ENCODE measurements at places on chromosomes 7 and 10.

DNA sequence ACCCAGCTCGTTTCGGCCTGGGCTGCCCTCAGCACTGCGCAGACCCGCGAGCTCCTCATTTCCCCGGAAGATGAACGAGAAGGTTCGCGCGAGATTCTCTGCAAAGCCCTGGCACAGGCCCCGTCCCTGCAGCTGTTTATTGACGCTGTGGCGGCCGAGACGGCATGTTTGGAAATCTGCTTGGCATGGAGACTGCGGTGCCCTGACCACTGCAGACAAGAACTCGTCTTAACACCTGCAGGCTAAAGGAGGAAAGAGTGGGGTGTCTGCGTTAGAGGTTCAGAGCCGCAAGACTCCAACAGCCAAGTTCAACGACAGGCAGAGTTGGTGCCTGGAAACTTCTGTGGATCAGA, 125.6 kb downstream of the DNAJB6 start:
- no peak for DNase-seq

DNA sequence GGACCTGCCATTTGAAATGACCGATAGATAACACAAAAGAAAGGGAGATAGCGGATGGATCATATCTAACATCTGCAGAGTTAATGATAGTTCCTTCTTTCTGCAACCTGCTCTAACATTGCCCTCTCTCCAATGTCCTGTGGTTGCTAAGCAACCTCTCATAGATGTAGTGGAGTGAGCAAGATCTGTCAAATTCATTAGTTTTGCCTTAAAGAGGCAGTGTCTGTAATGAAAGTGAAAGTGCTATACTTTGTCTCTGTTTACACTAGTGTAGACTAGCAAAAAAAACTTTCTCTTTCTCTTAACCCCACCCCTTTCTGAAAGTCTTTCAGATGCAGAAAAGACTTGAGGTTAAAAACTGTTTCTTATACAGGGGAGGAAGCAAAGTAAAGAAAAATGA, 1196.9 kb downstream of the SORCS3 start:
- no peak for DNase-seq

DNA sequence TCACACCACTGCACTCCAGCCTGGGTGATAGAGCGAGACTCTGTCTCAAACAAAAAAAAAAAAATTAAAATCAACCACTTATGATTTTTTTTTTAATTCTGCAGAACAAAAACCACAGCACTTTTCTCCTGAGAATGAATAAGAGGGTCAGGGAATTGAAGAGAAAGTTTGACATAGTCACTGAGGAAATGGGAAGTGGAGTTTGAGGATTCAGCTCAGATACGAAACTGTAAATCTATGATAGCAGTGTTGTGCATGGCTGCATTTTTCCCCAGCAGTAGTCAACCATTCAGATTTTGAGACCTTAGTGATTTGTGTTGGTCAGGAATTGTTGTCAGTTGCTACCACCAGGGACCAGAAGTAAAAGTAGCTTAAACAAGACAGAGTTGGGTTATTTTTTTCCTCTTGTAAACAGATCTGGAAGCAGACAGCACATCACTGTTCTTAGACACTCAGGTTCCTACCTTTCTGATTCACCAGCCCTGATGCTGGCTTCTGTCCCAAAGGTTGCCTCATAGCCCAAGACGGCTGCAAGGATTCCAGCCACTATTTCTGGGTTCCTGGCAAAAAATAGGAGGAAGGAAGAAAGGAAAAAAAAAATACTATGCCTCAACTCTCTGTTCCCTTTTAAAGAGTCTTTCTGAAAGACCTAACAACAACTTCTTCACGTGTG, 20.1 kb downstream of the PILRA start:
- DNase-seq: no peak

GRCh38 chr7:99876933-99877332, at the start of gene OR2AE1:
TSS of gene OR2AE1 (minus strand) at chr7:99877033. CDS start at chr7:99877033, 0 bp downstream.
- no peak for DNase-seq

- no peak for DNase-seq
These were observed 43.8 kb downstream of the PRLHR start for GRCh38 chr10:118551535-118552100.

DNA sequence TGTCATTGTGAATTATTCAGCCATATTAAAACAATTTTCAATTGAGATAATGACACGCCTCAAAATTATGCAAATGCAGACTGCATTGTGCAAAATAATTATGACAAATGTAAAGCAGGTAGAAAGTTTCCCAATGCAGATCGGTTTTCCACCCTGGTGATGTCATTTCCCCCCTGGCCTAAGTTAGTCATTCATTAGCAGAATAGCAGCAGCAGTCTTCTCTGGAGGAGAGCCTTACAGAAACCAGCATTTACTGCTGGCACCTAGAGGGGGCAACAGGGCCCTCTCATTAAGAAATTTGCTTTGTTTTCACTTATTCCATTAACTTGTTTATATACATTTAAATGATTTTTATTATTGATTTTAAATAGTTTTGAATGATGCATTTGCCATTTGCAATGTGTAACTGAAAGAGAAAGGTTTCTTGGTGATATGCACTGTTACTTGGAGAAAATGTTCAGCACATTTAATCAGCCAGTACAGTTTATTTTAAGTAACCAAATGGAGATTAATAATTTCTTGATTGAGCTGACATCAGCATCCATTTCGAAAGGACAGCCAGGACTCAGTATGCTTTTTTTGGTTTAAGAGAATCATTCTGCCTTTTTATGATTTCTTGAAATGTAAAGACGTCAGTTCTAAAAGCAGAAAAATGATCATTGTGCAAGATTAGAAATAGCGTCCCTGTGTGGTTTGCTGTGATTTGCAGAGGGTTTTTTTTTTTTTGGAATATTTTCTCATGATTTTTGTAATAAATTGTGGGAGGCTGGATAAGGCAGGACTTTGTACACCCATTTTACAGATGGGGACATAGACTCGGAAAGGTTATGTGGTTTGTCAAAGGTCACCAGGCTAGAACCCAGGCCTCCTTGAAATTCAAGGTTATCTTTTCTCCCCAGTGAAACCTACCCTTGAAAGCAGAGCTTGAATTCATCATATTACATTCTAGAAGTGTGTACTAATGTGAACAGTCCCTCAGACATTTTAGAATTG, 3.5 kb downstream of the ARID5B start:
- peak; percentile 77 for DNase-seq

DNA sequence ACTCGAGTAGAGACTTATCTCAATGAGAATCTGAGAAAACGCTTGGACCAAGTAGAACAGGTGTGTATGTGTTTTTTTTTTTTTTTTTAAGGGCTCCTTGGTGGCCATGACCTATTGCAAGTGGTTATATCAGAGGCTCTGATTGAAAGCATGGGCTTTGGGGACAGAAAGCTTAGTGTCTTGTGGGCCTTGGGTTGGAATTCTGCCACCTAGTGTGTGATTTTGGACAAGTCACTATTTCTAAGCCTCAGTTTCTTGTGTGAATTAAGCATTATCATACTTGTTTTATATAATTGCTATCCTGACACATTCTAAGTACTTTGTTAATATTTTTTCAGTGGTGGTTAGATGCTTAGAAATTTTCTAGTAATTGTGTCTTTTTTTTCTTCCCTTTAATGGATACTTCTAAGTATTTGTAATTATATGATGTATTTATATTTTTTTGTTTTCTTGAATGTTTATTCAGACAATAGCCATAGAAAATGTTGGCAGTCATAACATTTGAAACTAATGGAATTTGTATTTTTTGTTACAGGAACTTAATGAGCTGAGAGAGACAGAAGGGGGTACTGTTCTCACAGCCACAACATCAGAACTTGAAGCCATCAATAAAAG, 33.1 kb downstream of the SMC3 start:
- peak; percentile 45 for DNase-seq

- peak; percentile 60 for DNase-seq
These were observed 11.2 kb downstream of the IL2RA start for GRCh38 chr10:6050801-6051445.

DNA sequence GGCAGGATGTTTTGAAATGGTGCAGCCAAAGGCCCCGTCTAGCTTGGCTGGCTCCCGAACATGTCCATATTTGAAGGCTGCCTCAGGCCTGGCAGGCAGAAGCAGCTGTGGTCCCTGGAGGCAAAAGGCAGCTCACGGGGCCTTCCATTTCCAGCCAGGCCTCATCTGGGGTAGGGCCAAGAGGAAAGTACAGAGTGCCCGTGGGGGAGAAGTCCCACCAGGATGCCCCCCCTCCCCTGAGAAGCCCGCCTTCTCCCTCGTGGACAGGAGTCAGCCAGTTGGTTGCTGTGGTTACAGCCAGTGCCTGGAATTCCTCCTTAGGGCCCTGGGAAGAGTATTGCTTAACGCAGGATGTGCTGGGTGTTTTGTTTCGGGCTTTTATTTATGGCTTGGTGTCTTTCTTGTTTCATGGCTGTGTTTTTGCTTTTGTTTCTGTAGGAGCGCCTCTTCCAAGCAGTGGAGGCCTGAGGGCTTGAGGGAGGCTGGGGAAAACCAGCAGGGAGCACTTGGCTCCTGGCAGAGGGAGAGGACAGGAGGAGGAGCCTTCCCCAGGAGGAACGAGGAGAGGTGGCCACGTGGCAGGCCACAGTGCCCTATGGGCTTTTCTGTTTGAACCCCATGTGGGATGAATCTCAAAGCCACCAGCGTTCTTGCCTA, 45.4 kb downstream of the CHST3 start:
- DNase-seq: peak; percentile 96

DNA sequence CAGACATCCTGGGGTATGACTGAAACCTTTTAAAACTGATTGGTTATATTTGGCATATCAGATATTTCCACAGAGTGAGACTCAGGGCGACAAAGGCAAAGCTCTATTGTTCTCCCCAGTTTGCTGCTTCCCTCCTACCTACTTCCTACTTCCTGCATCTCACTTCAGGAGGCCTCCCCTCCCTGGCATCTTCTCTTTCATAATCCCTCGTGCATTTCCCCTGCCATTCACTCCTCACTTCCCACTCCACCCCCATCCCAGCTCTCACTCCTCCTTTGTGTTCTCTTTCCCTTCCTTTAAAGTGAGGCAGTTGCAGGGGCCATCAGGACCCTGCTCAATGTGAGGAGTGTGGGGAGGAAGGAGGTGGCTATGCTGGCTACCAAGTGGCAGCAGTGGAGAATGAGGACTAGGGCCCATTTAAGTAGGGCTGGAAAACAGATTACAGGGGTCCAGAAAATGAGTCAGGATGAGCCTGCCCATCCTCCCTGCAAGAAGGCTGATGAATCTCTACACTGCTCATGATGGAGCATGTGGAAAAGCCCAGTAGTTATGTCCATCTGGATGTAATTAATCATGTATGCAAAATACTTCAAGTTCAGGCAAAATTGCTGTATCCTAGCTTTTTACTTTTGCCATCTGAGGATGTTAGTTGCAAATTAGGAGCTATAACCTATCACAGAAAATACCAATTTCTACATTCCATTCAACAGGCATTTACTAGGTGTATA, 311.8 kb upstream of the IMMP2L start:
- no peak for DNase-seq

DNA sequence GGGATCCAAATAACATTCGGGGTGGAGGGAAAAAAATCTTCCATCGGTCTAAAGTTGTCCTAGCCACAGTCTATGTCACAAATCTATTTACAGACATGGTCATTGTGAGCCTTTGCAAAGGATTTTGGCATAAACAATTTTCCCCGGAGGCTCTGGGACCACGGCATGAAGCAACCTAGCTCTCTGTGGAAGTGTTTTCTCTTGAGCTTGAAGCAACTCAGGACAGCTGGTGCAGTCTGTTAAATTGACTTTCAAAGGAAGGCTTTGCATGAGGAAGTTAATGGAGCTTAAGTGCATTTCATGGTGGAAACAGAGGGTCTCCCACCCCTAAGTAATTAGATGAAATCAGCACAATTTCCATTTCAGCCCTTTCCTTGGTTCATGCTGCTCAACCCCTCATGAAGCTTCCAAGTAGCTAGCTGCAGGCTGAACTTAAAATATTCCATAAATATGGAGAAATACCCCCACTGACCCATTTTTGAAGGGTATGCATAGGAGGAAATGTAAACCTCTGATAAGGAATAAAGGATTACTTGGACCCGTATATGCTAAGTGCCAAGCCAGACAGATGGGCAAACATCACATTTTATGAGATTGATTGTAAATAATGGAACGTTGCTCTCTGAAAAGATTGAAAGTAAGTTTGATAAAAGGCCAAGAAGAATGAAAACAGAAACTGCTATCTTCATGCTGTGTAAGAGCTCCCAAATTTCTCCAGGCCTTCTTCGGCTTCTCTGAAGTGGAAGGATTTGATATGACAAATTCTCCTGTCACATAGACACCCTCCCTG, 39.9 kb downstream of the CCDC3 start:
- no peak for DNase-seq

GRCh38 chr10:5566614-5567013, 41.9 kb downstream of the CALML3 start:
- DNase-seq: no peak

DNA sequence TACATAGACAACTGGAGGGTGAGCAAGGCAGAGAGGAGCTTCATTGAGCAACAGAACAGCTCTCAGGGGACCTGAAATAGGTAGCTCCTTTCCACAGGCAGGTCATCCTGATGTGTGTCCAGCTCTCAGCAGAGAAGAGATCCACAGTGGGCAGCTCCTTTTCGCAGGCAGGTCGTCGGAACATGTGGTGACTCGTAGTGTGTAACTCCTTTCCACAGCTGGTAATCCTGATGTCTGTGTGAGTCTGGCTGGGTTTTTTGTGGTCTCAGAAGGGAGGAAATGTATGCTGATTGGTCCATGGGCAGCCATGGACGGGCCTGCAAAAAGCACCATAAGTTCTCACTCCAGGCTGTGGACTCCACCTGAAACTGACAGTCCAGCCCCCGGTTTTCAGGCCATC, 24.4 kb upstream of the TES start:
- no peak for DNase-seq

- no peak for DNase-seq
These were observed 10.9 kb upstream of the PTN start for GRCh38 chr7:137354396-137354795.

DNA sequence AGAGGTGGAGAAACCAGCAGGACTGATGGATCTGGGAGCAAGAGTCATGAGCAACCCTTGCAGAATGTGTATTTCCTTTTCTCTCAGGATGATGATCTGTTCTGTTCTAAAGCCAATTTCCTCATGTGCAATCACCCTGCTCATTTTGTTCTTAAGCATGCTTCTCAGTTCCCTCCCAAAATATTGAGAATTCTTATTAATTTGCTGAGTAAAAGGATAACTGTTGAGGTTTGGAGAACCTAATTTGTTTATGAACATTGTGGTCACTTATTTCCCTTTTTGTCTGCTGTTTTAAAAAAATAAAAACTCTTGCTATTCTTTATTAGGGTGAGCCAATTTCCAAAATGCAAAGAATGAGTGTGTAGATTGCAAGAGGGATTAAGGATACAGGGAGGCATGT, 106.8 kb downstream of the APBB1IP start:
- peak; percentile 27 for DNase-seq

DNA sequence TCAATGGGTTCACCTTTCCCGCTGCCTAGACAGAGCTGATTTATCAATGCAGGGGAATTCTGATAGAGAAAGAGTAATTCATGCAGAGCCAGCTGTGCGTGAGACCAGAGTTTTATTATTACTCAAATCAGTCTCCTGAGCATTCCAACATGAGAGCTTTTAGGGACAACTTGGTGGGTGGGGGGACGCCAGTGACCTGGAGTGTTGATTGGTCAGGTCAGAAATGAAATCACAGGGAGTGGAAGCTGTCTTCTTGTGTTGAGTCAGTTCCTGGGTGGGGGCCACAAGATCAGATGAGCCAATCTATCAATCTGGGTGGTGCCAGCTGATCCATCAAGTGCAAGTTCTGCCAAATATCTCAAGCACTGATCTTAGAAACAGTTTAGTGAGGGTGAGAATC, 99.0 kb upstream of the CAV2 start:
- no peak for DNase-seq
